DMS79 (cell line): ENCODE measurements at places on chromosomes 16 and 17.

GRCh38 chr16:36336-36984 is 16.9 kb downstream of the POLR3K start:
- DNase-seq = no peak

GRCh38 chr17:34706029-34706428 is 126.6 kb downstream of the TMEM132E start:
- DNase-seq = no peak

GRCh38 chr16:67652578-67653127 is 7.4 kb downstream of the ACD start:
- DNase-seq = no peak

DNA sequence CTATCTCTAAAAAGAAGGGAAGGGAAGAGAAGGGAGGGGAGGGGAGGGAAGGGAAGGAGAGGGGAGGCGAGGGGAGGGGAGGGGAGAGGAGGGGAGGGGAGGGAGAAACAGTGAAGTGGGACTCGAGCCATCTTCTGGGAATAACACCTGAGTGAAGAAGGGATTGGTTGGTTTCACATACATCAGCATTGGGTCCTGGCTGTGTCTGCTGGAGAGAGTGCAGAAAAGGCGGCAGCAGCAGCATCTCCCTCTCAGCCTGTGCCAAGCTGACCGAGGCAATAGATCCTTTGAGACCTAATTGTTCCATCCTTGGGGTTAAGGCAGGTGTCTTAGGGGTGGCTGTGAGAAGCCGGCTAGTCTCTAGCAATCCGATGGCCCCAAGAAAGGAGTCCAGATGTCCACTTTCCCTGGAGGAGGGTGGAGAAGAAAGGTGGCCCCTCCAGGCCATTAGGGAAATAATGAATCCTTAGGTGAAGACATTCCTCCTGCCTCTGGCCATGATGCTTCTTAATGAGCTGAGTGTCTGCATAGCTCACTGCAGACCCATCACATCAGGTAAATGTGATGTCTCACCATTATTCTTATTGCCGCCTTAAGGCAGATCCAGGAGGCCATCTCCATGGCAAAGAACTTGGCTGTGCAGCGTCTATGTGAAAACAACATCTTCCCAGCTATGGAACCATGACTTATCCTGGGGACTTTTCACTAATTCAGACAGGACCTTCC is 71.6 kb downstream of the WIPI1 start:
- DNase-seq = no peak

DNA sequence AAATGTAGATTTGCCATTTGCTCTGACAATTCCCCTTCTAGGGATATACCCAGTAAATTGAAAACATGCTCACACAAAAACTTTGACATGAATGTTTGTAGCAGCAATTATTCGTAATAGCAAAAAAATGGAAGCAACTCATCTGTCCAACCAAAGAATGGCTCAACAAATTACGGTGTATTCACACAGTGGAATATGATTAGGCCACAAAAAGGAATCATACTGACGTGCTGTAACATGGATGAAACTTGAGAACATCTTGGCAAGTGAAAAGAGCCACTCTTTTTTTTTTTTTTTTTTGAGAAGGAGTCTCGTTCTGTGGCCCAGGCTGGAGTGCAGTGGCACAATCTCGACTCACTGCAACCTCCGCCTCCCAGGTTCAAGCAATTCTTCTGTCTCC is 24.1 kb upstream of the SPNS3 start:
- no peak for DNase-seq

DNA sequence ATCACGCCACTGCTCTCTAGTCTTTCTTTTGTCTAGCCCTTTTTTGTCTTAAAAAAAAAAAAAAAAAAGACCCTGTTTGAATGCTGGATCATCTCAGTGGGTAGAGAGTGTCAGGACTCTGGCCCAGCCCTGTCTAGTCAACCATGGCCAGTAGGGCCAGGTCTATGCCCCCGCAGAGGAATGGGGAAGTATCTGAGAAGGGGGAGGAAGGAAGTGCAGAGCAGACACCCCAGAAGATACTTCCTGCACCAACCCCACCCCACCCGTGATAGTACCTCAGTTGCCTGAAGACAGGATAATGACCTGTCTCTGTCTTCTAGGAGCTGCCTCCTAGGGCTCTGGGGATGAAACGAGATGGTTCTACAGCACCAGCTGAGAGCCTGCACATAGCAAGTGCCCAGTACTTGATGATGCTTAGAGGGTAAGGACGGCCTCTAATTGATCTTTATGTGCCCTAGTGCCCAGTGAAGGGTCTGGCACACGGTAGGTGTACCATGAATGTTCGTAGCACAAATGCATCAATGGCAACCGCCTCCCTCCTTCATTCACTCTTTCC is 55.4 kb downstream of the ABAT start:
- DNase-seq = peak; percentile 46

- DNase-seq = peak; percentile 10
Measured at GRCh38 chr17:49567871-49568694, 7.6 kb upstream of the NXPH3 start.

DNA sequence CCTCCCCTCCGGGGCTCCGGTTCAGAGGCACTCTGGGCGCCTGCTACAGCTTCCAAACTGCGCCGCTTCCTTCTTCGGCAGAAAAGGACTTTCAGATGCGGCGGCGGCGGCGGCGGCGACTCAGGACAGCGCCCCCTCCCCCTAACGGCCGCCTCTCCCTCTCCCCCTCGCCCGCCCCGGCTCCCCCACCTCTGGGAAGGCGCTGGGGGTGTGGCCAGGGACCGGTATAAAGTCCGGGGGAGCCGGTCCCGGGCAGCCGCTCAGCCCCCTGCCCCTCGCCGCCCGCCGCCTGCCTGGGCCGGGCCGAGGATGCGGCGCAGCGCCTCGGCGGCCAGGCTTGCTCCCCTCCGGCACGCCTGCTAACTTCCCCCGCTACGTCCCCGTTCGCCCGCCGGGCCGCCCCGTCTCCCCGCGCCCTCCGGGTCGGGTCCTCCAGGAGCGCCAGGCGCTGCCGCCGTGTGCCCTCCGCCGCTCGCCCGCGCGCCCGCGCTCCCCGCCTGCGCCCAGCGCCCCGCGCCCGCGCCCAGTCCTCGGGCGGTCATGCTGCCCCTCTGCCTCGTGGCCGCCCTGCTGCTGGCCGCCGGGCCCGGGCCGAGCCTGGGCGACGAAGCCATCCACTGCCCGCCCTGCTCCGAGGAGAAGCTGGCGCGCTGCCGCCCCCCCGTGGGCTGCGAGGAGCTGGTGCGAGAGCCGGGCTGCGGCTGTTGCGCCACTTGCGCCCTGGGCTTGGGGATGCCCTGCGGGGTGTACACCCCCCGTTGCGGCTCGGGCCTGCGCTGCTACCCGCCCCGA is at the start of gene IGFBP4:
Gene IGFBP4, plus strand, starts transcription at position 255 of the 792 bp plus-strand sequence. Its CDS starts 286 bp downstream, at position 541.
- peak; percentile 58 for DNase-seq

GRCh38 chr16:58375386-58375785 is 16.9 kb upstream of the GINS3 start:
- DNase-seq = no peak

- DNase-seq = no peak
Measured at GRCh38 chr16:50058091-50058771, 7.5 kb upstream of the HEATR3 start.

- DNase-seq = no peak
Measured at GRCh38 chr17:6524520-6524919, 31.8 kb downstream of the PITPNM3 start.

DNA sequence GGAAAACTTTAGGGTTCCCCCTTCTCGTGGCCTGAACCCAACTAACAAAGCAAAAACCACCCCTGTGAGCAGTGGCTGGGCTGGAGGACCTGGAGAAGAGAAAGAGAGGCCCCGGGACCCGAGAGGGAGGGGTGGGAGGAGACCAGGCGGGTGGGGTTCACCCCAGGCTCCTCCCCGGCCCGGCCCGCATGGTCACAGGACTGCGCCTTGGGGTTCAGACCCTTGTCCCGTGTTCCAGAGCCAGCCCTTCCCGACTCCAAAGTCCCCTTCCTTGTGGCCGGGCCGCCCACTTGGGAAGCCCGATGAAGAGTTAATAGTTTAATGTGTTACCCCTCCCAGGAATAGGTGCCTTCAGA is 852 bp downstream of the MARVELD3 start:
- DNase-seq = no peak

GRCh38 chr17:62819511-62820221 is 11.6 kb upstream of the MARCHF10 start:
- no peak for DNase-seq

DNA sequence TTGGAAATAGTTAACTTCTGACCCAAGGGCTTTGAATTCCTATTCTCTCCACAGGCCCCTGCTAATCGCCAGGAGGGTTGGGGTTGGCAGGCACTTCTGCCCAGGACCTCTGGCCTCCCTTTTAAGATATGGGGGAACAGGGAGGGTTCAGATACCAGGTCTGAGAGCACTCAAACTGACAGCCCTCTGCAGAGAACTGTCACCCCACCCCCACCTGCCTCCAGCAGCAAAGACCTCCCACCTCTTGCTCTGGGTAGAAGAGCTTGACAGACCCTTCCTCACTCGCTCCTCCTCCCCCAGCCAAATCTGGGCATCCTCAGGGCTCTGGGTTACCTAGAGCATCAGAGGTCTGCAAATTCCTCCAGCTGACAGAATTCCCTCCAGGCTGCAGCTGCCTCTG is 11.6 kb downstream of the CDH3 start:
- no peak for DNase-seq

GRCh38 chr17:80384078-80384960 is 30.6 kb upstream of the ENDOV start:
- DNase-seq = no peak

DNA sequence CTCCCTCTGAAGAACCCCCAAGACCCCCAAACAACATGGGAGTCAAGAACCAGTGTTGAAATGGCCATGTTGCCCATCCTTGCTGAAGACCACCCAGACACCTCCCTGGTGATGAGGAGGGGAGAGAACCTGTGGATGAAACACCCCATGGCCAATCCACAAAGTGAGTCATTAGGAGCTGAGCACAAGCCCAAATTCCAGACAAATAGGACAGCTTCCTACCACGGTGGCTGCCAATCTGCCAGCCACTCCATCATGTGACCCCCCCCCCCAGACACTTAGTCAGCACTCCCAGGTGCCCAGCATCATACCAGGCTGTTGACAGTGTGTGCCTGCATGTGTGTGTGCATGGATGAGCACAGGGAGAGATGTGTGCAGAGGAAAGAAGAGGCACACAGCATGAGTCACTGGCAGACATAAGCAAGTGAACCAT is 26.4 kb upstream of the RPL38 start:
- no peak for DNase-seq
